ENCODE measurements at places on chromosomes 3 and 15.
A peak's percentile ranks its signal among the peaks of the same experiment; 100 is the strongest.

GRCh38 chr3:24101676-24102168, 156.6 kb downstream of the NR1D2 start:
- DNase-seq, result no peak

DNA sequence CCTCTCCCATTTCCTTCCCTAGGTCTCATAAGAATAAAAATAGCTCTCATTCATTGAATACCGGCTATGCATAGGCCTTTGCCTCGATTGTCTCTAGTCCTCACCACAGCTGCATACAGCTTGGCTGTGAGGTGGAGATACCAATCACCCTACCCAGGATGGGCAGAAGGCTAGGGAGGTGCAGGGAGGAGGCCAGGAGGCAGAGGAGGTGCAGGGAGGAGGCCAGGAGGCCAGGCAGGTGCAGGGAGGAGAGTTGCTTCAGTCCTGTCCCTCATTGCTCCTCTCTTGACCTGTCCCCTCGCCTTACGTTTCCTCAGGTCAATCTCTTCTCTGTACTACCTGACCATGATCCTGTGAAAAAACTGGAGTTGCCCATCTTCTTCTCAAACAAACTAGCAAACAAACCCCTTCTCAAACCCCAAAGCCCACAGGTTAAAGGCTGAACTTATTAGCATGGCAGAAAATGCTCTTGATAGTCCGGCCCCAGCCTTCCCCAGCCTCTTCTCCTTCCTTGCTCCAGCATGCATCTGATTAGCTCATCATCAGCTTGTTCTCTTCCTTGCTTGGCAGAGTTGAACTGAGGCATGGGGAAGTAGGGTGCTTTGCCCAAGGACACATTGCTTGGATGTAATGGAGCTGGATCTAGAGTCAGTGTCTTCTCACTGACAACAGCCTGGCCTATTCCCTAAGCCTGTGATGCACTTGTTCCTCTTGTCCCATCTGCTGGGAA, 15.8 kb downstream of the PODXL2 start:
- DNase-seq, result no peak

DNA sequence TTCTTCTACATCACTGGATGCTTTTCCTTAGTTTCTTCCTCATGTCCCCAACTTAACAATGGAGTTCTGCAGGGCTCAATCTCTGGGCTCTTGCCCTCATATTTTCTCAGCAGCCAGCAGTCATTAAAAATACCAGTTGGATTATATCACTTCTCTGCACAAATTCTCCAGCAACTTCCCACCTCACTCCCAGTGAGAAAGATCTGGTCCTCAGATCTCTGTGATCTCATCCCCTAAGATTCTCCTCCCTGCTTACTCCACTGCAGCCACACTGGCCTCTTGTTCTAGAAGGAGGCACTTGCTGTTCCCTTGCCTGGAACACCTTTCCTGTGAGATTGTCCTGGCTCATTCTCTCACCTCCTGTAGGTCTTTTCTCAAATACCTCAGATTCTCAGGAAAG, 6.1 kb downstream of the ERICH6 start:
- DNase-seq, result no peak

- no peak for DNase-seq
These were observed 168.1 kb upstream of the LRRN1 start for GRCh38 chr3:3631114-3631513.

- DNase-seq, result no peak
These were observed 144.7 kb downstream of the CHSY1 start for GRCh38 chr15:101107101-101107500.

- no peak for DNase-seq
These were observed 3.8 kb upstream of the ABTB1 start for GRCh38 chr3:127668906-127669305.

DNA sequence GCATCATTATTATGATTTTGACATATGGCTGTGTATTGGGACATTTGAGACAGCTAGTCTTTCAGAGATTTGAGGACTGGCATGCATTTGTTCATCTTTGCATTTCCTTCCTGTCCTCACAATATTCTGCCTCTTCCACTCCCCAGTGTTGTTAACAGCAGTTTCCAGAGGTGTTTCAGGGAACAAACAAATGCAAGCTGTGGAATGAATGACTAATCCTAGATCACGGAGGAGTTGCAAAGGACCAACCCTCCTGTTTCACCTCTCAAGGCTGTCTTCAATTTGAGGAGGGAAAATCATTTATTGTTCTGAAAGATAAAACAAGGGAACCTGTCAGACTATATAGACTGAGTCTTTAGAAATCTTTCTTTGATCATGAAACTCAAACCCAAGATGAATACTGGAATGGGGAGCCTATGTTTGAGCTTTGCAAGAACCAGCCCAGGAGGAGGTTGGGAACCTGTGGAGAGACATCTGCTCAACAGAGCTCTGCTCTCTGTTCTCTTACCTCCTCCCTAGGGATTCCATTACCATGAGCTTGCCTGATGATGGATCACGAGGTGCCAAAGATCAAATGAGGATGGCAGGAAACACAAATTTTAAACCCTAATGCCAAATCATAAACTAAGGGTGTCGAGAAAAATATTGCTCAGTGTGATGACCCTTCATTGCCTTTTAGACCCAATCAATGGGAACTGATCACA, 68.5 kb downstream of the SLC7A14 start:
- DNase-seq, result no peak

DNA sequence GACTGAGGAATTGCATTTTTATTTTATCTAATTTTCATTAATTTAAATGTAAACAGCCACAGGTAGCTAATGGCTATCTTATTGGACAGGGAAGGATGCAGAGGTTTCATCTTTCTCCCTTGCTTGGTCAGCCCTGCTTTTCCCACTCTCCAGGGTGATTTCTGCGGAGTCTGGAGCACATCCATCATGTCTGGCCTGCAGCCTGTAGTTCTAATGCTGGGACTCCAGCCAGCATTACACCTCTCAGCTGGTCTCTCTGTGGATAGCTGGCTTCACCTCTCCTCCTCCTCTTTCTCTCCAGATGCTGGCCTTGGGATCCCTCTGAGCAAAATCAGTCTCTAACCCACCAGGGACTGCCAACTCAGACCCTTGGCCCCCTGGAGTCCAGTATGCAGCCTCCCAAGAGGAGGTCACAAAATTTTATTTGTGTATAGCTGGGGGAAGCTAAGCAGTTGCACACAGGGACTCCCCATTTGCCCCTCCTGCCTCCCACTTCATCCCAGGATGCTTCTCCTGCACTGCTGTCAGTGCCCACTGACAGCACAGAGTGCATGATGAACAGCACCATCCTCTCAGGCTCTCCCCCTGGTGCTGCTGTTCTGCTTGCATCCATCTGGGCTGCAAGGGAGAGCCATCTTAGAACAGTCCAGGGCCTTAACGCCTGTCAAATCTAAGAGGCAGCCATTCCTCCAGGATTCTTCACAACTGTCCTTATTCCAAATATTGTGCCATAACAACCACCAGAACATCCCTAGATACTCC, 1.7 kb downstream of the BFSP2 start:
- no peak for DNase-seq

- DNase-seq, result no peak
These were observed 17.8 kb upstream of the MCCC1 start for GRCh38 chr3:183117056-183117455.

- DNase-seq, result no peak
These were observed 346.6 kb downstream of the EPHB1 start for GRCh38 chr3:135141672-135142071.

GRCh38 chr15:84887938-84888337, 3.5 kb downstream of the SLC28A1 start:
- no peak for DNase-seq

DNA sequence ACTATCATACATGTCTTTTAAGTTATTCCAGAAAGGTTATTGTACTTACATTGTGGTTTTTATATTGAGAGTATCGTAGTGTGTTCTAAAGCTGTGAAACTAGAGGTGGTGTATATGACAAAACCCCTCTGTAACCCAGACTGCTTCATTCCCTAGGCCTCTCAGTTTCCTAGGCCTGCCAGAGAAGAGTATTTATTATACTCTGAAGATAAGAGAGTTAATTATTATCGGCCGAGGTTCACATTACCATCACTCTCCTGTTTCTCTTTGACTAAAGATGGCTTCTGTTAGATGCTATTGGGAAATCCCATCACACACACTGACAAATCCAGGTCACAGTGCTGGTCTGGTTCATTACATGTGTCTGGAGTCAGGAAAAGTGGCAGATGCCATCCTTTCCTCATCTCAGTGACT, 20.5 kb downstream of the EXOSC7 start:
- no peak for DNase-seq

- no peak for DNase-seq
These were observed 66.8 kb upstream of the RASGRP1 start for GRCh38 chr15:38631119-38632075.

GRCh38 chr3:87969620-87970019, 89.2 kb downstream of the CGGBP1 start:
- DNase-seq, result no peak

DNA sequence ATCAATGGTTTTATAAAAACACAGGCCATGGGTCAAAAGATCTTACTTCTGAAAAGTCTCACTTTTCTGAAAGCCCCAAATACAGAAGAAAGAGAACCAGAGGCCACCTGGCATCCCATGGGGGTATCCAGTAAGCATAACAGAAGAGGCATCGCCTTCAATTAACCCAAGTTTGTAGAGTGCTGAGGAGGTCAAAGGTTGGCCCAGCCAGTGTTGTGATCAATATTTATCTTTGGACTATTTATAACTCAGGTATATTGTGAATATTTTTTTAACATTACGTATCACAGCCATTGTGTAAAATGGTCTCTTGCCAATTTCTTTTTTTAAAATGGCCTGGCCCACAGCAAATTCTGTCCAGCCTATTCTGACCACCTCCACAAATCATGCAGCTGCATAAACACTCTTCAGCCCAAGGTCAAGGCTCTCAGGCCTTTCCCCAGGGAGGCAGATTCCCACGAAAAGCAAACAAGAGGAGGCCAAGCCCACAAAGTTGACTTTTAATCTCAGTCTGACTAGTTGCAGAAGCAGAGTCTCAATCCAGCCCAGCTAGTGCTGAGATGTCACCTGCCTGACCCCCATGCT, 26.2 kb upstream of the SPTBN5 start:
- DNase-seq, result no peak

DNA sequence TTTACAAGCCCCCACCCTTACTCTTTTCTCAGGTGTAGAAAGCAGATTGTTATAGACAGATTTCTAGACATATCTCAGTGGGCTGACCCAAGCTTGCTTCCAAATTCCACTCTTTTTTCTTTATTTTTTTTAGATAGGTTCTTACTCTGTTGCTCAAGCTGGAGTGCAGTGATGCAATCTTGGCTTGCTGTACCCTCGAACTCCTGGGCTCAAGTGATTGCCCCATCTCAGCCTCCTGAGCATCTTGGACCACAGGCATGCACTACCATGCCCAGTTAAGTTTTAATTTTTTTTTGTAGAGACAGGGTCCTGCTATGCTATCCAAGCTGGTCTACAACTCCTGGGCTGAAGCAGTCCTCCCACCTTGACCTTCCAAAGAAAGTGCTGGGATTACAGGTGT, 53.5 kb upstream of the ADAMTS9 start:
- DNase-seq, result no peak

GRCh38 chr15:59616379-59616778, 4.8 kb downstream of the GCNT3 start:
- DNase-seq, result no peak

GRCh38 chr3:196335503-196335948, 2.7 kb downstream of the TM4SF19 start:
- DNase-seq, result no peak

DNA sequence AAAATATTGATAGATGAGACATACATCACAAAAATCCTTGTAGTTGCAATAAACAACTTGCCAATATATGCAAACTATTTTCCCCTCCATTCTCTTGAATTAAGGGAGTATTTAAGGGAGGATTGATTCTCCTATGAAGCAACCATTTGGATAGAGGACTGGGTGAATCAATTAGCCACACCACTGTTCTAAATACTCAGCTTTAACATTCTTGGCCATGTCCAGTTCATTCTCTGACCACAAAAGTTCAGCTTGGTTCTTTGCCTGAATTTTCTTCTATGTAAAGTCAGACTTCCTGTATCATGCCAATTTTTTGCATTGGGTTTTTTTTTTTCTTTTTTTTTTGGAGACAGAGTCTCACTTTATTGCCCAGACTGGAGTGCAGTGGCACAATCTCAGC, 15.8 kb upstream of the SEC11A start:
- DNase-seq, result no peak

DNA sequence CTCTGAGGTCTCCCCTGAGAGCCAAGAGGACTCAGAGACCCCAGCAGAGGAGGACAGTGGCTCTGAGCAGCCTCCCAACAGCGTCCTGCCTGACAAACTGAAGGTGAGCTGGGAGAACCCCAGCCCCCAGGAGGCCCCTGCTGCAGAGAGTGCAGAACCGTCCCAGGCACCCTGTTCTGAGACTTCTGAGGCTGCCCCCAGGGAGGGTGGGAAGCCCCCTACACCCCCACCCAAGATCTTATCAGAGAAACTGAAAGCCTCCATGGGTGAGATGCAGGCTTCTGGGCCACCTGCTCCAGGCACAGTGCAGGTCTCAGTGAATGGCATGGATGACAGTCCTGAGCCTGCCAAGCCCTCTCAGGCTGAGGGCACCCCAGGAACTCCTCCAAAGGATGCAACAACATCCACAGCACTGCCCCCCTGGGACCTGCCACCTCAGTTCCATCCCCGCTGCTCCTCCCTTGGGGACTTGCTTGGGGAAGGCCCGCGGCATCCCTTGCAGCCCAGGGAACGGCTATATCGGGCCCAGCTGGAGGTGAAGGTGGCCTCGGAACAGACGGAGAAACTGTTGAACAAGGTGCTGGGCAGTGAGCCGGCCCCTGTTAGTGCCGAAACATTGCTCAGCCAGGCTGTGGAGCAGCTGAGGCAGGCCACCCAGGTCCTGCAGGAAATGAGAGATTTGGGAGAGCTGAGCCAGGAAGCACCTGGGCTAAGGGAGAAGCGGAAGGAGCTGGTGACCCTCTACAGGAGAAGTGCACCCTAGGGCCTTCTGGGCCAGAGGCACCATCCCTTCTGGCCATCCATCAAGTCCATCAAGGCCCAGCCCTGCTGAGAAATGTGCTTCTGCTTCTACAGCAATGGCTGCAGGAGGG, 23.6 kb downstream of the PLEKHO2 start:
- no peak for DNase-seq

GRCh38 chr3:12508291-12508700, 24.0 kb downstream of the TSEN2 start:
- DNase-seq, result no peak

DNA sequence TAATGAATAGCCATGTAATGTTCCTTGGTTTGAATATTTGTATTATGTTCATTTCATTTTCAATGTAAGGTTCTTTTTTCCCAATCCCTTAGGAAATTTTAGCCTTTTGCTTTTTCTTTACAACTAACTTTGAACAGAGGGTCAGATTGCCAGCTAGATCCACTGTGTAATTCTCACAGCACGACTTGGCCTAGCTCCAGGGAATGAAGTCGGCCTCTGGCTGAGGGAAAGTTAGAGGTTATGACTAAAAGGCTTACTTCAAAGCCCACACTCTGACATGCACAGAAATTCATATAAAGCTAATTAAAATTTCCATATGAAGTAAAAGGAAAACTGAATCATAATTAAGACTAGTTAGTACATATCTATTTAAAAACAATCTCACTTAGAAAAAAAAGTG, 38.7 kb downstream of the ROBO1 start:
- DNase-seq, result no peak

- no peak for DNase-seq
These were observed 6.8 kb downstream of the UBE3A start for GRCh38 chr15:25431836-25432561.

- peak; percentile 55 for DNase-seq
These were observed 156.2 kb downstream of the NLGN1 start for GRCh38 chr3:173553635-173554280.

GRCh38 chr3:79341961-79342360, 425.8 kb downstream of the ROBO1 start:
- DNase-seq, result no peak

Data from NAMALWA (cell line).